CD14-positive monocyte (primary cell): ENCODE measurements at places on chromosomes 4 and X.

- no peak for DNase-seq
These were observed 11.4 kb downstream of the ADGRA3 start for GRCh38 chr4:22504447-22504846.

GRCh38 chr4:110411574-110412011 lies 64.4 kb upstream of the ENPEP start:
- no peak for DNase-seq

- DNase-seq = no peak
These were observed 3.5 kb upstream of the SAP30 start for GRCh38 chr4:173367285-173367684.

- no peak for DNase-seq
These were observed 173.9 kb upstream of the PPARGC1A start for GRCh38 chr4:24063731-24064130.
